ENCODE measurements at places on chromosomes 3 and 15. TPM values are rescaled to one million over a fixed set of nuclear protein-coding genes. Genes with fewer than 3 reads are reported as not detected.

Gene CYP8B1
- not detected for total RNA-seq

Gene ZPLD1
- not detected for total RNA-seq

Gene MIX23
- total RNA-seq = 33.1 TPM

Gene MESP2
- not detected for total RNA-seq

Gene TMC3
- total RNA-seq = not detected

- DNase-seq = no peak
Measured at GRCh38 chr3:120498556-120499346, 48.0 kb upstream of the FSTL1 start.

- DNase-seq = no peak
Measured at GRCh38 chr3:67047051-67047450, 48.9 kb downstream of the KBTBD8 start.

DNA sequence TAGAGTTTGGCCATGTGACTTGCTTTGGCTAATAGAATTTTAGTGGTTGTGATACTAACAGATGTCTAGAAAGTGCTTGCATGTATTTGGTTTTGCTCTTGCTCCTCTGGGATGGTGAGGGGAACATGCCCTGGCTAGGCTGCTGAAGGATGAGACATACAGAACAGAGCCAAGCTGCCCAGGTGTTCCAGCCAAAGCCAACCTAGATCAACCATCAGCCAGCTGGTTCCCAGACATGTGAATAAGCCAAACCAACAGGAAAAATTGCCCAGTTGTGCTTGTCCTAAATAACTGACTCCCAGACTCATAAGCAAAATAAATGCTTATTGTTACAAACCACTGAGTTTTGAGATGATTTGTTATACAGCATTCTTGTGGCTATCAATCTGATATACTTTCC lies 292.6 kb downstream of the SUCLG2 start:
- no peak for DNase-seq

DNA sequence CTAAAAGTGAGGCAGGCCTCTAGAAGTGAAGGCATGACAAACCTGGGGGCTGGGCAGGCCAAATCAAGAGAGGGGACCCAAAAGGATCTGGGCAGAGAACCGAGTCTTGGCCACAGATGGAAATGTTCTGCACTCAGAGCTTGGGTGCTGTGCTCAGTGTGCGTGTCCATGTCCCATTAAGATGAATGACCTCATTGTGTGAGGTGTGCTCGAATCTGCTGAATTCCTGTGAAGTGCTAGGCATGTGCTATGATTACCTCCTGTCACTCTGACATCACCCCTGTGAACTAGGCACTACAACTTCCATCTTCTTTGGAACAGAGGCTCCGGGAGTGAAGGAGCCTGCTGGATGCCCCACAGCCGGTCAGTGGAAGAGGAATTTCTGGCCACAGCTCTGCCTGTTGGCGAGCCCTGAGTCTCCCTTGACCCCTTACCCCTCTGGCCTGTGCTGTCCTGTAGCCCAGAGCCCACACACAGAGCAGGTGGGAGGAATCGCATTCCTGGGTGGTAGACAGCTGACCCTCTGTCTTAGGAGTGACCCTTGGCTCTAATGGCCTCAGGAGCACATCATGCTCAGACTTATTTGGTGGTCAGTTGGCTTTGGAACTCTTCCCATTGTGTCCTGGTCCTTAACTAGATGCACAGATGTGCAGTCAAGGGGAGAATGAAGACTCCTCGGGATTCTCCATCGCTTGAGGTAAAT lies 67.6 kb upstream of the CTDSPL start:
- DNase-seq = no peak

DNA sequence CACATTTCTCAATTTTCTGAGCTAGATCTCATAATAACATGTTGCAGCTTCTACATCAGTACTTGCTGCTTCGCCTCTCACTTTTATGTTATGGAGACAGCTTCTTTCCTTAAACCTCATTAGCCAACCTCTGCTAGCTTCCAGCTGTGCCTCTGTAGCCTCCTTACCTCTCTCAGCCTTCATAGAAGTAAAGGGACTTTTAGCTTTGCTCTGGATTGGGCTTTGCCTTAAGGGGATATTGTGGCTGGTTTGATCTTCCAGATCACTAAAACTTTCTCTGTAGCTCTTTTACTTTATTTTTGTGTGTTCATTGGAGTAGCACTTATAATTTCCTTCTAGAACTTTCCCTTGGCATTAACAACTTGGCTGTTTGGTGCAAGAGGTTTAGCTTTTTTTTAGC lies 150.1 kb downstream of the ATG7 start:
- DNase-seq = no peak

DNA sequence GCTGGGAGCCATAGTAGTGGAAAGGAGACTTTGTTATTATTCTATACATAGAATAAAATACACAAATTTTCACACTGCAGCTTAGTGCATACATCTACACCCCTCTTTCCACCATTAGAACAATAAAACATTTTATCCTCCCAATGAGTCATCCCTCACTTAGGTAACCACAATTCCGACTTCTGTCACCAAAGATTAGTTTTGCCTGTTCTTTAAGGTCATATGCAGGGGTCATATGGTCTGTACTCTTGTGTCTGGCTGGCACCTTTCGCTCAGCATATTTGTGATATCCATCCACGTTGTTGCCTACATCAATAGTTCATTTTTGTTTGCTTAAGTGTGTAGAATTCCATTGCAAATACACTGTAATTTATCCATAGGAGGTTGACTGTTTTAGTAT lies 399.4 kb downstream of the SHQ1 start:
- DNase-seq = no peak

- no peak for DNase-seq
Measured at GRCh38 chr3:183148056-183148455, 14.5 kb downstream of the LAMP3 start.
